CD4-positive, alpha-beta memory T cell (primary cell): ENCODE measurements at places on chromosomes 2 and 18. TPM values are rescaled to one million over a fixed set of nuclear protein-coding genes. Genes with fewer than 3 reads are reported as not detected.

The C2orf66 gene
- not detected for total RNA-seq

The SERPINB7 gene
- total RNA-seq = not detected

The GALNT14 gene
- total RNA-seq = not detected

The RAB6D gene
- total RNA-seq = not detected

The PIEZO2 gene
- total RNA-seq = not detected

The EEF1B2 gene
- 947 TPM for total RNA-seq

DNA sequence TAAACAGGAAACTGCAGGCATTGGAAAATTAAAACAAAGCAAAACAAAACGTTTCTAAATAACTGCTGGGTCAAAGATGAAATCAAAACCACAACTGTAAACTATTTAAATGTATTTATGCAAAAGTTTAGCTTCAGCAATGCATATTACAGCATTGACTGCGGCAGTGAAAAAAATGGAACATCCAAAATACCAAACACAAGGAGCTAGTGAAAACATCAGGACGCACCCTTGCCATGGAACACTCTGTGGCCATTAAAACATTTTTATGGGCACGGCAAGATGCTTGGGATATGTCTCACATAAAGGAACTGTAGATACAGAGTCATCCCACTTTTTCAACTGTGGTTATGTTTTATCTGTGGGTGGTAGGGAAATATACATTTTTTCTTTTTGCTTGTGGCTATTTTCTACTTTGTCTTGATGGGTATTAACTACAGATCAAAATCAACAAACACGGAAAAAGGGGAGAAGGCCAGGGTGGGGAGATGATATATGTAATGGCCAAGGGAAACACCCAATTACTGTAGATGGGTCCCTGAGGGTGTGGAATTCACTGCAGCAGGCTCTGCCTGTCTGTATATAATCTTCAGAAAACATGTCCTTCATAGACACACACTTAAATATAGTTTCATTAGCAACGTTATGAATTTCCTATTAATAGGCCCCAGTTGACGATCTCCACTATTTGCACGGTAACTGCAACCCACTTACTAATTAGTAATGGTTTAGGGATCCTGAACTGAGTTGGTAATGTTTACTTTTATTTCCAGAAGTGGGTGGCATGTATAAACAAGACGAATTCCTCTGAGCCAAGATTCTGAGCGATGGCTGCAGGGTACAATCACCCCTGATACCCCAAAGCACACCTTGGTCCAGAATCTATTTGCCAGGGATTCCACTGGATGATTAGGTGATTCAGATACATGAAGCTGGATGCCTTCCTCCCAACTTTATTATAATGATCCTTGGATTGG is 110.5 kb downstream of the ACKR3 start:
- H3K36me3 ChIP-seq = no peaks in the 10 kb centered on the region
- no peak overlapping the region for H3K27ac ChIP-seq
- H3K4me3 ChIP-seq = no peak overlapping the region
- H3K4me1 ChIP-seq = no peaks in the 10 kb centered on the region
- no peaks in the 10 kb centered on the region for H3K27me3 ChIP-seq
- no peak for DNase-seq

DNA sequence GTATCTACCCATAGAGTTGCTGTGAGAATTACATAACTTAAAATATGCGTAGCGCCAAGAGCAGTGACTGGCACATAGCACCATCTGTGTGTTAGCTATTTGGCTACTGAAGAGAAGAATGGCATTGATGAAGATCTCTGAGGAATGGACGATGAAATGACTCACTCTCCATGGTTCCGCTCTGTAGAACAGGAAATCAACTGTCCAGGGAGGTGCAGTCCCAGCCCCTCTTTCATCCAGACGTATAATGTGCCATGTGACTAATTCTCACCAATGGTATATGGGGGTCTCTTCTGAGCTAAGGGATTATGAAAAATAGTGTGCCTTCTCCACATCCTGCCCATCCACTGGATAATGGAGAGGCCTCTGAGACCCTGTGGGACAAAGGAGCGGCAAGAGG is 254.8 kb downstream of the CYP26B1 start:
- H3K4me3 ChIP-seq = no peak overlapping the region
- H3K27ac ChIP-seq = no peak overlapping the region
- no peaks in the 10 kb centered on the region for H3K27me3 ChIP-seq
- no peaks in the 10 kb centered on the region for H3K4me1 ChIP-seq

DNA sequence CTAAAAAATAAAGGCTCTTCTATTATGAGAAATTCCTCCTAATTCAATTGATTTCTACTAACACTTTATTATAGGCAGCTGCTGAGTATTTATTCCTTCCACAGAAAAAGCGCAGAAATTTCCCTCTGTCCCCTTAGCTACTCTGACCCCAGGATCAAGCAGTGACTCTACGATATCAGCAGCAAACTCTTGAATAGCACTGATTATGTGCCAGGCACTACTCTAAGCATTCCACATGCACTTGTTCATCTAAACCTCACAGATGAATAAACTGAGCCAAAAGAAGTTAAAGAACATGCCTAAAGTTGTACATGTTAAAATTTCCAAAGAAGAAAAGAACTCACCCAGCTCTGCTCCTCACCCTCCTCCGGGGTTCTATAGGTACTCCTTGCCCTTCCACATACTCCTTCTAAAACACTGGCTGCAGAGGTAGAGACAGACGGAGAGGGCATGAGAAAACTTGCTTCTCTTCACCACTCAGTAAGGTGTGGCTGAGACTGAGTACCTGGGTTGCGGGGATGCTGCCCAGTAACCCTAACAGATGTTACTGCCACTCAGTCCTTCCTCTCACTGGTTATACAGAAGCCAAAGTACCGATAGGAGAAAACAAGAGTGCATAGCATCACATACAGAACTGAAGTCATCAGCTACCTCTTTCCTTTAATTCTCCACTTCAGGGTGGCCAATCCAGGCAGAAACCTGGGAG is 9.9 kb downstream of the C1D start:
- no peaks in the 10 kb centered on the region for H3K27me3 ChIP-seq
- H3K27ac ChIP-seq = no peak overlapping the region
- H3K4me1 ChIP-seq = peaks cover 35% of the 10 kb centered on the region
- no peak overlapping the region for H3K4me3 ChIP-seq

DNA sequence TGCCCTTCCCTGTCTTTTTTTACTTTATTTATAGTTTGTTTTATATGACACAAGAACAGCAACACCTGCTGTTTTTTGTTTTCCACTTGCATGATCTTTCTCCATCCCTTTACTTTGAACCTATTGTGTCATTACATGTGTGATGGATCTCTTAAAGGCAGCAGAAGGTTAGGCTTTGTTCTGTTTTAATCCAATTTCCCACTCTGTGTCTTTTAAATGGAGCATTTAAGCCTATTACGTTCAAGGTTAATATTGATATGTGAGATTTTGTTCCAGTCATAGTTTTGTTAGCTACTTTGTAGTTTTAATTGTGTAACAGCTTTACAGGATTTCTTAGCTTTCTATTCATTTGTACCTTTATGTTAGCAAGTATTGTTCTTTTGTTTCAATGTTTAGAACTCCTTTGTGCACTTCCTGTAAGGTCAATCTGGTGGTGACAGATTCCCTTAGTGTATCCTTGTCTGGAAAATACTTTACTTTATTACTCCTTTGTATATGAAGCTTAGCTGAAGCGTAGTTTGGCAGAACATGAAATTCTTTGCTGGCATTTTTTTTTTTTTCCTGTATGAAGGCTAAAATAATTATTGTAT is 1443.0 kb upstream of the LRRTM1 start:
- H3K27ac ChIP-seq = no peak overlapping the region
- no peak overlapping the region for H3K4me3 ChIP-seq
- no peaks in the 10 kb centered on the region for H3K27me3 ChIP-seq
- no peaks in the 10 kb centered on the region for H3K36me3 ChIP-seq
- DNase-seq = no peak

GRCh38 chr2:27727257-27727656 is 44.3 kb upstream of the MRPL33 start:
- H3K4me3 ChIP-seq = no peak overlapping the region
- H3K27ac ChIP-seq = no peak overlapping the region
- H3K36me3 ChIP-seq = no peaks in the 10 kb centered on the region
- no peak for DNase-seq

DNA sequence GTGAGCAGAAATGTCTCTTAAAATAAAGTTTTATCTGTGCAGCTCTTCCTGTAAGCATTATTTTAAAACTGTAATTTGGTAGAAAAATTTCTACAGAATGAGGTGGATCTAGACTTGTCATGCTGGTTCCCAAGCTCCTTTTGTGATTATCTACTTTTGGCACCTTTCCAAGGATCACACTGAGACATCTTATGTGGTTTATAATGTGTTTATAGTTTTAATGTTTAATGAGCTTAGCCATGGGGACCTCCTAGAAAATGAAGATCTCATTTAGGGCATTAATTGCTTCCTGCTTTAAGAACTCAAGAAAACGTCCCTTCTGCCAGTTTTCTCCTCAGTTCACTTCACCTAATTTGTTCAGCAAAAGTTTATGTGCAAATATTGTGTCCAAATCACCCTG is 468.4 kb downstream of the SUCLG1 start:
- no peaks in the 10 kb centered on the region for H3K27me3 ChIP-seq
- no peak for DNase-seq
- H3K4me1 ChIP-seq = no peaks in the 10 kb centered on the region
- H3K4me3 ChIP-seq = no peak overlapping the region
- no peak overlapping the region for H3K27ac ChIP-seq

- no peaks in the 10 kb centered on the region for H3K27me3 ChIP-seq
- H3K4me1 ChIP-seq = peaks cover 6% of the 10 kb centered on the region
- H3K27ac ChIP-seq = no peak overlapping the region
- no peak overlapping the region for H3K4me3 ChIP-seq
- no peak for DNase-seq
These were observed 17.3 kb downstream of the CHCHD5 start for GRCh38 chr2:112601754-112602153.

- no peak for DNase-seq
- H3K4me1 ChIP-seq = no peaks in the 10 kb centered on the region
- no peak overlapping the region for H3K27ac ChIP-seq
- no peaks in the 10 kb centered on the region for H3K36me3 ChIP-seq
- H3K4me3 ChIP-seq = no peak overlapping the region
These were observed 146.6 kb downstream of the MEIS1 start for GRCh38 chr2:66581339-66582103.

DNA sequence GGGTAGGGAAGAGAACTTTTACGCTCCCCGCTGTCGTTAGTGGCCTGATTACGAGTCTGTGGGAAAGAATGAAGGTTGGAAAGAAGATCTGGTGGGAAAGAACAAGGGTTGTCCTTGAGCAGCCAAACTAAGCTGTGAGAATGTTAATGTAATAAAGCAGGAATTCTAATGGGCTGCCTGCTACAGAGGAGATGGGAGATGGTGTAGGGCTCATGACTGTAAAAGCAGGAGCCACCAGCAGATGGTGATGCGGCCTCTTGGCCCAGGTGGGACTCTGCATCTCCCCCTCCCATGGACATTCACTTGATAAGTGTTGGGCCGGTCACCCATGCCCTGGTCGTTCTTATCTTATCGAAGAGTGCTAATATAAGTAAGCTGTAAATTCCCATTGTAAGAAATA is 150.0 kb downstream of the NEDD4L start:
- no peak overlapping the region for H3K27ac ChIP-seq
- H3K4me3 ChIP-seq = no peak overlapping the region
- H3K4me1 ChIP-seq = no peaks in the 10 kb centered on the region
- no peaks in the 10 kb centered on the region for H3K36me3 ChIP-seq

DNA sequence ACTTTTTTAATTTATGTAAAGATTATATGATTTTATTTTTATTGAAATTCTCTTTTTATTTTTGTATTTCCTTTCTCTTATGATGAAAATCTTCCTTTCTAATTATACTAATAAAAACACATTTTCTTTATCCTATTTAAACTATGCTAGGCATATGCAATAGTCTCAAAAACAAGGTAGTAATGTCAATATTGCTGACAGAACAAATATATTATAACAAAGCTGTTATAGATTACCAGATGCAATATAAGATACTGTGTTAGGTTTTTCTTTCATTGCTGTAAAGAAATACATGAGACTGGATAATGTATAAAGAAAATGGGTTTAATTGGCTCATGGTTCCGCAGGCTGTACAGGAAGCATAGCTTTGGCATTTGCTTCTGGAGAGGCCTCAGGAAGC is 631.2 kb upstream of the SOX11 start:
- no peaks in the 10 kb centered on the region for H3K27me3 ChIP-seq
- H3K4me3 ChIP-seq = no peak overlapping the region
- no peaks in the 10 kb centered on the region for H3K36me3 ChIP-seq
- H3K4me1 ChIP-seq = no peaks in the 10 kb centered on the region
- DNase-seq = no peak
- no peak overlapping the region for H3K27ac ChIP-seq

DNA sequence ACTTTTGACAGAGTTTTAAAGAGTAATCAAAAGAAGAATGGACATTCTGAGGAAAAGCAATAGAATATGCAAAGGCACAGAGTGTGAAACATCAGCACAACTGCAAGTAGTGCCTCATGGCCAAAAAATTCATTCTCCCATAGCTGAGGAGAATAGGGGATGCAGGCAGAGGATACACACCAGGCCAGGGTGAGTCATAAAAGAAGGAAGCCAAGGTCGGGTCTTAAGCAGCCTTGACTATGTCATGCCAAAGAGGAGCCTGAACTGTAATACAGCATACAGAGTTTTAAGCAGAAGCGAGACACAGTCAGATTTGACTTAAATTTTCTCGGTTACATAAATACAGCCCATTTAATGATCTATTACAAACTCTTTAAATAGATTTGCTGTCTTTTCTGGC is 165.0 kb downstream of the LNPK start:
- H3K4me3 ChIP-seq = no peak overlapping the region
- H3K4me1 ChIP-seq = no peaks in the 10 kb centered on the region
- H3K27me3 ChIP-seq = no peaks in the 10 kb centered on the region
- H3K27ac ChIP-seq = no peak overlapping the region
- no peak for DNase-seq
- H3K36me3 ChIP-seq = no peaks in the 10 kb centered on the region

DNA sequence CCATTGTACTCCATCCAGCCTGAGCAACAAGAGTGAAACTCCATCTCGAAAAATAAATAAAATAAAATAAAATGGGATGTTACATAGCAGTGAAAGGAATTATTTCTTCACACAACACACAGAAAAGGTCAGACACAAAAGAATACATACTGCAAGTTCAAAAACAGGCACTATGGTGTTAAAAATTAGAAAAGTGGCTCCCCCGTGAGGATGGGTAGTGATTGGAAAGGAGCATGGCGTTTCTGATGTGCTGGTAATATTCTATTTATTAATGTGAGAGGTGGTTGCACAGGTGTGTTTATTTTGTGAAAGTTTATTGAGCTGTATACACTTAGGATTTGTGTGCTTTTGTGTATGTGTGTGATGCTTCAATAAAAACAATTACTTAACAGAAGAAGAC is 22.9 kb upstream of the RAB10 start:
- no peak for DNase-seq
- H3K36me3 ChIP-seq = no peaks in the 10 kb centered on the region
- no peak overlapping the region for H3K27ac ChIP-seq
- H3K4me1 ChIP-seq = no peaks in the 10 kb centered on the region

DNA sequence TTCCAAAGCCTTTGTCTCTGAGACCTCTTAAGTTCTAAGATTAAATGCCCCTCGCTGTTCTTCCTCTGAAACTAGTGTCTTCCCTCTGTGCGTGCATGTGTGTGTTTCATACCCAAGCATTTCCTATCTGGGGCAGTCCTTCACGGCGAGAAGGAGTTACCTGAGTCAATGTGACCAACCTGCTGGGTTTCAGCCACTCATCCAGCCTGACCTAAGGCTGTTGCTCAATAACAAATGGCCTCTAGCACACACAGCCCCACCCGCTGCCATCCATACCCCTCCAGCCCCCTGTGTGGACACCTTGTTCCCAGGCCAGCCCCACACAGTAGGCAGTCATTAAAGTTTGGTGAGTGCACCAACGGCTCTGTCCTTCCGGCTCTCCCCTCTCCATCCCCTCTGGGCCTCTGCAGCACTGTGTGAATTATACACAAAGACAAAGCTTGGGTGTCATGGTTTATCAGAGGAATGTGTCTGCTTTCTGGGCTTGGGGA is 53.8 kb upstream of the FOSL2 start:
- H3K27me3 ChIP-seq = no peaks in the 10 kb centered on the region
- no peak overlapping the region for H3K27ac ChIP-seq
- H3K36me3 ChIP-seq = no peaks in the 10 kb centered on the region
- H3K4me3 ChIP-seq = no peak overlapping the region
- no peak for DNase-seq
- H3K4me1 ChIP-seq = no peaks in the 10 kb centered on the region
